Heart right ventricle (tissue), 16 donors: ENCODE measurements at places on chromosomes 13 and 19.

DNA sequence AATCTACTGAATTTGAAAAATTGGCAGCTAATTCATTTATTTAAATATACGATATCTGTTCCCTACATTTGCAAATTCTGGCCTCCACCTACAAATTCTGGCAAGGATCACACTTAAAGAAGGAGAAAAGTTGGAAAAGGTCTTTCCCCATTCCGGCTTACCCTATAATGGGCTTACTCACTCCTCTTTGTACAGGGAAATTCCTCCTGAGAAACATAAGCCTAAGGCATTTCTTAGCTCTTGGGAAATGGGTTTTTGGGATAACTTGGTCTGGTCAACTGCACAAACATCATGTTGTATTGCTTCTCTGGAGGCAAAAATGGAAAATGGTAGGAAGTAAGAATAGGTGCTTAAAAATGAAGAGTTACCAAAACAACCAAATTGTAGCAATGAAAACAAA lies 25.5 kb downstream of the KCTD12 start:
- H3K36me3 ChIP-seq, result no peaks in the 10 kb centered on the region
- DNase-seq, result no peak
- H3K27me3 ChIP-seq, result no peaks in the 10 kb centered on the region
- no peaks in the 10 kb centered on the region for H3K4me1 ChIP-seq
- H3K27ac ChIP-seq, result no peak overlapping the region
- H3K4me3 ChIP-seq, result no peak overlapping the region

DNA sequence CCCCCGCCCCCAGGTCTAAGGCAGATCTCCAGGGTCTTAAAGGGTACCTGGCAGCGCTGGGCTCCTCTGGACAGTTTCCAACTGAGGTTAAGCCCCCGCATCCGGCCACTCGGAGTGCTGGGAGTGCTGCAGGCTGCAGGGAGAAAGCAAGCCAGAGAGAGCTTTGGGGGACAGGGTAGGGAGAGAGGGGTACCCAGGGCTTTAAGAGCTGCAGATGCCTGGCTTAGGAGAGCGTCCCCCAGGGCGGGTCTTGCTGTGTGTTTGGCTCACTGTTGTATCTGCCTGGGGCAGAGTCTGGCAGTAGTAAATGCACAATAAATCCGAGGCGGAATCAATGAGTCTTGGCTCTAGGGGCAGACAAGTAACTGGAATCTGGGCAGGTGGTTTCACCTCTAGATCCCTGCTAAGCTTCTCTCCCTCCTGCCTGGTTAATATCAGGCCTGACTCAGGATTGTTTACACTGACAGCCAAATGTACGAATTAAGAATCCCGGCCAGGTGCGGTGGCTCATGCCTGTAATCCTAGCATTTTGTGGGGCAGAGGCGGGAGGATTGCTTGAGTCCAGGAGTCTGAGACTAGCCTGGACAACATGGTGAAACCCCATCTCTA lies 798 bp upstream of the COX6B2 start:
- H3K4me1 ChIP-seq, result peaks cover 17% of the 10 kb centered on the region
- H3K4me3 ChIP-seq, result no peak overlapping the region
- H3K36me3 ChIP-seq, result no peaks in the 10 kb centered on the region
- H3K27me3 ChIP-seq, result peaks cover 18% of the 10 kb centered on the region
- H3K27ac ChIP-seq, result no peak overlapping the region

GRCh38 chr19:2775556-2776430 lies 7.3 kb downstream of the SGTA start:
- DNase-seq, result peak; percentile 85
- H3K27me3 ChIP-seq, result no peaks in the 10 kb centered on the region
- peak overlapping the region; percentile 92 for H3K27ac ChIP-seq
- peaks cover 4% of the 10 kb centered on the region for H3K36me3 ChIP-seq

DNA sequence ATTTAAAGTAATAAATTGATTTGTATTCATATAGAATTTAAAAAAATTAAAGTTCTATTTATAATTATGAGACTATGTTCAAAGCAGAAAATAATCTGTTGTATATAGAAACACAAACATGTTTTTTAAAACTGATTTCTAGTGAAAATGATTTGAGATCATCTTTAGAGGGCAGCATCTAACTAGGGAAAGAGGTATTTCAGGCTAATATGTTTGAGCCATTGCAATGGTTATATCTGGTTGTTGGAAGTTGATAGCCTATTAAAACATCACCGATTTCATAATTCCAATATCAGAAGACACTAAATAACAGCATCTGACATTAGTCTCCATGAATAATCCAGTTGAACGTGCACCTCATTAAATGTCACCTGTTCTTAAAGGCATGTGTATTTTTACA lies 79.8 kb upstream of the SLITRK6 start:
- H3K27me3 ChIP-seq, result no peaks in the 10 kb centered on the region
- DNase-seq, result no peak
- H3K27ac ChIP-seq, result no peak overlapping the region
- H3K4me3 ChIP-seq, result no peak overlapping the region

DNA sequence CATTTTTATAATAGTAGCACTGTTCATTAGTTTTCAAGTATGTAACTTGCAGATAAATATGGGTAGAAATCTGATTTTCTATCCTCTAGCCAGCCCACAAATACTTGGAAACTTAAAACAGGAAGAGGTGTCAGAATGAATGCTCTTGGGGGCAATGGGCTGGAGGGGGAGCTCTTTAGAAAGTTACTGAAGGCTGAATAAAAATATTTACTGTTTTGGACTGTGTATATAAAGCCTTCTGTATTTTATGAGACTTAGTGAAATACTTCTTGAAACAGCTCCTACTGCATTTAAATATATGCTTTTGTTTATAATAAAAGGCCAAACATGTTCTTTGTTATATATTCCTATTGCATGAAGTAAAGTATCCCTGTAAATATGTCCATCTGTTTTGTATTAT lies 138.8 kb downstream of the RGCC start:
- no peak overlapping the region for H3K4me3 ChIP-seq
- H3K36me3 ChIP-seq, result peaks cover 8% of the 10 kb centered on the region
- no peak overlapping the region for H3K27ac ChIP-seq
- H3K27me3 ChIP-seq, result no peaks in the 10 kb centered on the region

- H3K27ac ChIP-seq, result peak overlapping the region; percentile 90
- peaks cover 47% of the 10 kb centered on the region for H3K4me1 ChIP-seq
- peak; percentile 81 for DNase-seq
- H3K27me3 ChIP-seq, result no peaks in the 10 kb centered on the region
These were observed 360 bp downstream of the DDX39A start for GRCh38 chr19:14418856-14419105.

DNA sequence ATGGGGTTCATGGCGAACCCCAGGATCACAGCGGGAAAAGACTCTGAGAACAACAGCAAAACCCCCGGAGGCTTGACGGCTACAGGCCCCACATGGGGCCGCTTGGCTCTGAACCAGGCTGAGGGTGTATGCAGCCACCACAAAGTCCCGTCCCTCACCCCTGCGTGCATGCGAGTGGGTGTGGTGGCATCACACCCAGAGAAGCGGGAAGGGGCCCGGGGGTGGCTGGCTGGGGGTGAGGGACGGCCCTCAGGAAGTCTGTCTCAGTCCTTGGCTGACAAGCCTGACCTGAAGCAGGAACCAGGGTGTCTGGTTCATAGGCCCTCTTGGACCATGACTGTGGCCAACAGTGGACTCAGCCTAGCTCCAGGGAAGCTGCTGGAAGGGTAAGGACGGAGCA lies 34.2 kb downstream of the CEBPG start:
- no peak overlapping the region for H3K4me3 ChIP-seq
- H3K4me1 ChIP-seq, result no peaks in the 10 kb centered on the region
- no peak for DNase-seq
- H3K27ac ChIP-seq, result no peak overlapping the region
- no peaks in the 10 kb centered on the region for H3K27me3 ChIP-seq
- peaks cover 11% of the 10 kb centered on the region for H3K36me3 ChIP-seq

DNA sequence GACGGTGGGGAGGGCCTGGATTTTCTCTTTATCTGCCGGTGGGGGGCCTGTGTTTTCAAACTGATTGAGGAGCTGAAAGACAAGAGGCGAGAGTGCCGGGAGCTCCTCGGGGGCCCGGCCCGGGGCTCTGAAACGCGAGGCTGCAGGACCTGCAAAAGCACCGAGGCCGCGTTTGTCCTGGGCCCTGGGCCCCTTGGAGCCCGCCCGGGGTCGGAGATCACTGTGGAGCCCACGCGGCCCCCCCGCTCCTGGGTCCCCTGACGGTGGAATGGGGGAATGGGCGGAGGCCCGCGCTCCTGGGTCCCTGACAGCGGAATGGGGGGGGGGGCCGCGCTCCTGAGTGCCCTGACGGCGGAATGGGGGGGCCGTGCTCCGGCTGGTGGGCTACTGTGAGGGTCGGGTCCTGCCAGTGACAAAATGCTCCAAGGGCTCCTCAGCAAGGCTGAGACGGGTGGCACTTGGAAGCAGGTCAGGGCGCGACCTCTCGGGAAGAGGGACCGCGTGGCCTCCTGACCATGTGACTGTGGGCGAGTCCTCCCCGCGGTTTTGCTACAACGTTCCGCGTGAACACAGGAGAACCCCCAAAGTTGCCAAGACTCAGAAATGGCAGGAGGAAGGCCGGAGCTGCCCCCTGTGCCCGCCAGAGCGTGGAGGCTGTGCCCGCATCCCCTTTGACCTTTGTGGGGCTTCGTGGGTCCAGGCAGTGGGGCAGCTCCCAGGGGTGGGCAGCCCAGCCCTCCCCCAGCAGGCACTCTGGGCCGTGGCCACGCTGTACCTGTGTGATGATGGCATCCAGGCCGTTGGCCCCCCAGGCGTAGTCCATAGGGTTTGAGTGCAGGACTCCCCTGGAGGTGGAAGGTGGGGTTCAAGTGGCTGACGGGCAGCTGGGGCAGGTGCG lies 9.5 kb downstream of the FGF22 start:
- H3K27me3 ChIP-seq, result no peaks in the 10 kb centered on the region
- peak; percentile 14 for DNase-seq
- H3K4me1 ChIP-seq, result no peaks in the 10 kb centered on the region
- no peak overlapping the region for H3K4me3 ChIP-seq

DNA sequence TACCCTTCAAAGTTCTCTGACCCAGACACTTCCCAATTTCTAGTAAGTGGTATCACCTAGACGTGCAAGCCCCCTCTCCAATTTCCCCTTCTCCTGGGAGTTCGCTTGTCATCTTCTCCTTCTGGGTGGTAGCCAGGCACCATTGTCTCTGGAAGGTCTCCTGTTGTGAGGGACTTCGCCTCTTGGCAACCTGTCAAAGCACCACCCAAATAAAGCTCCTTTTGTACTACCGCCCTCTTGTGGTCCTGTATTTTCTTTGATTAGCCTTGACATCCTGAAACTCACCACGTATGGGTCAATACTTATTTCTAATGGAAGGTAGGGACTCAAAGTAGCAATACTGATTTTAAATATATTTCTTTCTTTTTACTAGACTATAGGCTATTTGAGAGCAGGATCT lies 8.2 kb downstream of the GPC5 start:
- H3K4me1 ChIP-seq, result no peaks in the 10 kb centered on the region
- DNase-seq, result no peak
- no peak overlapping the region for H3K4me3 ChIP-seq
- H3K27me3 ChIP-seq, result peaks cover 10% of the 10 kb centered on the region

- H3K27me3 ChIP-seq, result no peaks in the 10 kb centered on the region
- no peak for DNase-seq
- no peak overlapping the region for H3K27ac ChIP-seq
- H3K4me3 ChIP-seq, result no peak overlapping the region
These were observed 7.4 kb upstream of the KLHL26 start for GRCh38 chr19:18629166-18630088.

DNA sequence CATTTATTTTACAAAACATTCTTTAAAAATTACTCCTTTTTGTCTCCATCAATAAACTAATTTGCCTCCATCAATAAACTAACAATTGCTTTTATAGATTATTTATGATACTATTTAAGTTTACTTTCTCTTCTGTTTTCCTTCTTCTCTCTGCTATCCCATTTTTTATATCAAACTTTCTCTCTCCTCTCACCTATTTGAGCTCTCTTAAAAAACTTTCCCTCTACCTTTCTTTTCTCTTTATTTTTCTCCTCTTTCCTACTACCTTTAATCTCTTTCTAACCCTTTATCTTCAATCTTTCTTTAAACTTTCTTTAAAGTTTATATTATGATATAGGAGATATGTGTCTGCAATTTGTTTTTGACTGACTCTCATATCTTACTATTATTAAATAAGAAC lies 566.4 kb downstream of the DACH1 start:
- H3K27ac ChIP-seq, result no peak overlapping the region
- no peaks in the 10 kb centered on the region for H3K27me3 ChIP-seq
- DNase-seq, result no peak

DNA sequence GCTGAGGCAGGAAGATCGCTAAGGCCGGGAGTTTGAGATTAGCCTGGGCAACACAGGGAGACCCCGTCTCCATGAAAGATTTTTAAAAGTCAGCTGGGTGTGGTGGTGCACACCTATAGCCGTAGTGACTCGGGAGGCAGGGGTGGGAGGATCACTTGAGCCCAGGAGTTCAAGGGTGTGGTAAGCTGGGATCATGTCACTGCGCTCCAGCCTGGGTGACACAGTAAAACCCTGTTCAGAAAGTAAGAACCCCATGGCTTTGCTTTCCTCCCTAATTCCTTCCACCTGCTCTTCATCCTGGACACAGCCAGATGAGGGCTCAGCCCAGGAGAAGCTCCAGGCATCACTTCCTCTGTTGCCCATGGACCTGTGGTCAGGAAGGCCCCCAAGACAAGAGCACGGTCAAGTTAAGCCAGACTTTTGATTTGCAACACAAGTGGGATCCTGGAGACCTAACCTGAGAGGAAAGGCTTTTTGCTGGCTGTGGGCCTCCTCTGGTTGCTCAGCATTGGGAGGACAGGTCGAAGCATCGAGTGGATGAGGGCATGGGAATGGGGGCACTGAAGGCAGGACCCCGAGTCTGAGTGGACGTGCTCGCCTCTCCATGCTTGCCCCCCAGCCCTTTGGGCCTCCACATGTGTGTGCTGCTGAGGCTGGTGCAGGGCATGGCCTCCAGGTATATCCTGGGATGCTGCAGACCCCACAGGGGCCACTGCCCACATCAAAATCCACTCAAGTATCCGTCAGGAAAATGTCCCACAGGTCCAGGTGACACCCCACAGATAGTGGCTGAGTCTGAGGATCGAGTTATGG lies 25.4 kb downstream of the TUBA3C start:
- H3K27ac ChIP-seq, result no peak overlapping the region
- H3K36me3 ChIP-seq, result no peaks in the 10 kb centered on the region
- H3K4me3 ChIP-seq, result no peak overlapping the region
- no peak for DNase-seq
- no peaks in the 10 kb centered on the region for H3K4me1 ChIP-seq

DNA sequence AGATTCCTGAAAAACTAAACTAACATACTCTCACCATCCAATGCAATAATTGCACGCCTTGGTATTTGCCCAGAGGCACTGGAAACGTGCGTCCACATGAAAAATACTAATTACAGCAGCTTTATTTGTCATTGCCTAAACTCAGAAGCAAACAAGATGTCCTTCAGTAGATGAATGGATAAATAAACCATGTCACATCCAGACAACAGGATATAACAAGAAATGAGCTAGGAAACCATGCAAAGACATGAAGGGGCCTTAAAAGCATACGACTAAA lies 25.0 kb downstream of the ELL start:
- H3K27me3 ChIP-seq, result no peaks in the 10 kb centered on the region
- no peaks in the 10 kb centered on the region for H3K36me3 ChIP-seq
- no peak overlapping the region for H3K4me3 ChIP-seq
- H3K4me1 ChIP-seq, result peaks cover 95% of the 10 kb centered on the region
- no peak overlapping the region for H3K27ac ChIP-seq
